ENCODE measurements at places on chromosomes 7 and 10.

DNA sequence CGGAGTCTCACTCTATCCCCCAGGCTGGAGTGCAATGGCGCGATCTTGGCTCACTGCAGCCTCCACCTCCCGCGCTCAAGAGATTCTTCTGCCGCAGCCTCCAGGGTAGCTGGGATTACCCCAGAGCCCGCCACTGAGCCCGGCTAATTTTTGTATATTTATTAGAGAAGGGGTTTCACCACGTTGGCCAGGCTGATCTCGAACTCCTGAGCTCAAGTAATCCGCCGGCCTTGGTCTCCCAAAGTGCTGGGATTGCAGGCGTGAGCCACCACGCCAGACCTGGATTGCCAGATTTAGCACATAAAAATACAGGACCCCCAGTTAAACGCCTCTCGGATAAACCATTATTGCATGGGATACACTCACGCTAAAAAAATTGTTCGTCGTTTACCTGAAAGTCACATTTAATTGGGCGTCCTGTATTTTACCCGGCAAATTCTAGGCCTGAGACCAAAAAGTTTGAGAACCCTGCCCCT, 375 bp upstream of the GATAD1 start:
- peak; percentile 22 for DNase-seq

DNA sequence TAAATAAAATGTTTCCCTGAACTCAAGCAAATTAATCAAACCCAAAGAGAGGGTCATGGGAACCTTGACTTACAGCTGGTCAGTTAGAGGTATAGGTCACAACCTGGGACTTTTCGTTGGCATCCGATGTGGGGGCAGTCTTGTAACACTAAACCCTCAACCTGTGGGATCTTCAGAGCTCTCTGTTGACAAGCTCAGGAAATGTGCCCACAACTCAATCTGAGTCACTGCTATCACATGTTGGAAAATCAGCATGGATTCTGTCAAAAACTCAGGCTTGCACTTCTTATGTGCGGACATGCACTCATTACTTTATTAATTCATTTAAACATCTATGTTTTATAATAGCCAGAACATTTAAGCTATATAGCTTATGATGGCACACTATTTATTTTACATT, 424.6 kb upstream of the SORCS1 start:
- no peak for DNase-seq

- DNase-seq: no peak
Measured at GRCh38 chr10:104809288-104810090, 168.4 kb downstream of the SORCS3 start.

DNA sequence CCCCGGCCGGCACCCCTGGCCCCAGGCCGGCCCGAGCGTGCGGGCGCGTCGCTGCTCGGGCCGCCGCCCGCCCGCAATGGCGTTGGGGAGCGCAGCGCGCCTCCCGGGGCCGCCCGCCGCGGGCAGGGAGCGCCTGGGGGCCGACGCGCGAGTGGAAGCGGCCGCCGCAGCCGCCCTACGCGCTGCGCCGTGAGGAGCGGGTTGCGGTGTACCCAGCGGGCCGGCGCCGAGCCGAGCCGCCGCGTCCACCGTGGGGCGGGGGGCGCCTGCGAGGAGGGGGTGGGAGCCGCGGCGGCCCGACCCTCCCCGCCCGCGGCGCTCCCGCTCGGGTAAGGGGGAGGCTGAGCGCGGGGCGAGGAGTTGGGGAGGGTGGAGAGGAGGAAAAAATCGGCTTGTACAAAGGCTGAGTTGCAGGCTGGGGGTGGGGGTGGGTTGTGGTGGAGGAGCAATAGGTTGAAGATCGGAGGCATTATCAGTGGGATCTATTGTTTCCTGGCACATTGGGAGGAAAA, 473 bp downstream of the PPP1R9A start:
- DNase-seq: no peak

- no peak for DNase-seq
Measured at GRCh38 chr10:10533437-10533836, 484.2 kb upstream of the CELF2 start.

DNA sequence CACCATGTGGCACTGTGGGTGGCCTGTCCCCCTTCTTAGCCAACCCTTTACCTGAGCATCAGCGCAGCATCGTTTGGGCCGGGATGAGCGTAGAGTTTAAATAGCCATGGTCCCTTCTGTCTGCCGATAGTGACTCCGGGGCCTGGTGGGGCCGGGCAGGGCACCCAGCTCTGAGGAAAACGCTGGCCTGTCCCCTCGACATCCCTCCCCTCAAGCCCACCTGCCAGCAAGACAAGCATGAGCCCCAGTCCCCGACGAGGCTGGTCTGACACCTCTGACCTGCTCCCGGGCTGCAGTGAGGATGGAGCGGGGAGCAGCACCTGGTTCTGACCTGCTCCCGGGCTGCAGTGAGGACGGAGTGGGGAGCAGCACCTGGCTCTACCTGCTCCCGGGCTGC, 31.1 kb upstream of the CNPY1 start:
- no peak for DNase-seq

DNA sequence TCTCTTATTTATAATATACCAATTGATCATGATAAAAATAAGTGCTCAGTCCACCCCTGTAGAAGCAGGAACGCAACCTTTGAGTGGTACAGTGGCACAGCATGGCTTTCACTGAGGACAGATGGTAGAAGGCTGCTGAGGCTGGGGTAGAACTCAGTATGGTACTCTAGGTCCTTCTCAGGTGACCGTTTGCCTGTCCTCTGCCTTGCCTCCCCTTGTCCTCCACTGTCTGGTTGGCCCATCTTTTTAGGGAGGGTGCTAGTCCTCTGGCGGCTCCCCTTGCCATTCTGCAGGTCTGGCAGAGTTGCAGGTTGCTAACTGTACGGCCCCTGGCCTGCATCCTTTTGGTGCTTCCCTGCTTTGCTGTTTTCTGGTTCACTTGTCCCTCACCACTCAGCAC, 27.3 kb downstream of the SLC18A2 start:
- no peak for DNase-seq

DNA sequence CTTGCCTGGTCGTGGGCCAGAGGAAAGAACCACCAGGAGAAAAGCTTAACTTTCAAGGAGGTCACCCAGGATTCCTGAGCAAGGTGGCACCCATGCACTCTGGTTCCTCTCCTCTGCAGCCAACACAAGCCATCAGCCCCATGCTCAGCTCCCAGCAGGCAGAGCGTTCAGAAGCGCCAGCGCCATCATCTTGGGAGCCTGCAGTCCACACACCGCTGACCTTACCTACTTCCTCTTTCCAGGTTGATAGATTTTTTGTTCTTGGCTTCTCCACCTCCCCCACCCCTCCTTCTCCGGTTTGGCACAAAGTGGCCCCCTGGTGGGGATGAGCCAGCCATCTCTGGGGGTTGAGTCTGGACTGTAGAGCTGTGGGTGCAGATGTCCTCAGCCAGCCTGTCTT, 1.7 kb upstream of the WDR86 start:
- peak; percentile 60 for DNase-seq

DNA sequence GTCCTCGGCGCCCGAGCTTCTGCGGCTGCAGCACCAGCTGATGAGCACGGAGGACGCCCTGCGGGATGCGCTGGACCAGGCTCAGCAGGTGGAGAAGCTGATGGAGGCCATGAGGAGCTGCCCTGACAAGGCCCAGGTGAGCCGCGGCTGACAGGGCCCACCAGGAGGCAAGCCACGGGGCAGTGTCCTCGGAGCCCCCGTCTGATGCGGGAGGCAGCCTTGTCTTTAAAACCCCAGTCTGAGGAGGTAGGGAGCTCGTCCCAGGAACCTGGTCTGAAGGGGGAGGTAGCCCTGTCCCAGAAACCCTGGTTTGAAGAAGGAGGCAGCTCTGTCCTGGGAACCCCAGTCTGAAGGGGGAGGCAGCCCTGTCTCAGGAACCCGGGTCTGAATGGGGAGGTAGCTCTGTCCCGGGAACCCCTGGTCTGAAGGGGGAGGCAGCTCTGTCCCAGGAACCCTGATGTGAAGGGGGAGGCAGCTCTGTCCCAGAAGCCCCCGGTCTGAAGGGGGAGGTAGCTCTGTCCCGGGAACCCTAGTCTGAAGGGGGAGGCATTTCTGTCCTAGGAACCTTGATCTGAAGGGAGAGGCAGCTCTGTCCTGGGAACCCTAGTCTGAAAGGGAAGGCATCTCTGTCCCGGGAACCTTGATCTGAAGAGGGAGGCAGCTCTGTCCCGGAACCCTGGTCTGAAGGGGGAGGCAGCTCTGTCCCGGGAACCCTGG, 53.1 kb upstream of the GTF2IRD1 start:
- no peak for DNase-seq

- DNase-seq: no peak
Measured at GRCh38 chr7:138325434-138325833, 134.6 kb upstream of the TRIM24 start.

- DNase-seq: no peak
Measured at GRCh38 chr7:134458341-134458805, 527 bp downstream of the AKR1B1 start.

Measured in SIG-M5 (cell line).